ENCODE measurements at places on chromosomes 4 and X.

DNA sequence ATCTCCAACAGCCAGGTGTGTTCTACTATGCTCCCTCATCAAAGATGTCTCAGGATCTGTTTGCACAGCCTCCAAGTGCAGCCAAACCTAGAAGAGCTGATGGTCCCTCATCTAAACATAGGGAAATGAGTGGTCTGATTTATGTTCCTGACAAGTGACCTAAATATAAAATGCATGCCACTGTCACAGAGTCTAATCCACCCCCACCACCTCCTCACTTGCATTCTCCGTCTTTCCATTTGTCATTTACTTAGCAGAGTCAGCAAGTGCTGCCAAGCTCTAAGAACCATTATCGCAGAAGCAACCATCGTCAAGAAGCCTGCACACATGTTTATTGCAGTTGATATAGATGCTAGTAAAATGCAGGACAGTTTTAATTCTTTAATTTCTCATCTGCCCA is 33.1 kb upstream of the VCX3A start:
- no peak for DNase-seq

DNA sequence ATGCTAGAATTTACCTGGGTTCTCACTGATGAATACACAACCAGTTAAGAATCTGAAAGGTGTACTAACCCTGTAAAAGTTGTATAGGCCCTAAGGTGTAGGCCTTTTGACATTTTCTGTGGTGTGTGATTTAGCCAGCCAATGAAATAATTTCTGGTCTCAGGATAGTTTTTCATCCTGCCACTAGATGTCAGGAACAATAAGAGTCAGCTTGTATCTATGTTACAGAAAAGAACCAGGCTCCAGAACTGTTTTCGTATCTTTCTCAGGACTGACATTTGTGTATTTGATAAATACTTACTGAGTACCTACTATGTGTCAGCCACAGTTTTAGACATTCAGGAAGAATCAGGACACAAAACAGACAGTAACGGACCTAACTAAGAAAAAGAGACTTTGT is 673.6 kb upstream of the TENM3 start:
- DNase-seq = no peak

DNA sequence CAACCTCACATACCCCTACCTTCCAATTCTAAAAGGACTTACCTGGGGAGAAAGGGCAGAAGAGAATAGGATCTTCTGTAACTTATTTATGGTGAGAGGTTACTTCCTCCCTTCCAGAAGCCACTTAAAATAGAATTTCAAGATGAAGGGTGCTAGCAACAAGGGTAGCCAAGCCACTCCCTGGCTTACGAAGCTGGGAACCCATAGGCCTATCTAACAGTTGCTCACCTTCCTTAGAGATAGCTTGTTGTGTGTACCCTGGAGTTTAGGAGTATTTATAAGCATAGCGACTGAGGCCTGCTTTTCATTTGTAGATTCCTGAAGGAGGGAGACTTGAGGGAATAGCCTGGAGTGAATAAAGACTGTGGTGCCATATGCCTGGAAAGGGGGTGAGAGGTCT is 28.9 kb downstream of the XK start:
- DNase-seq = no peak

DNA sequence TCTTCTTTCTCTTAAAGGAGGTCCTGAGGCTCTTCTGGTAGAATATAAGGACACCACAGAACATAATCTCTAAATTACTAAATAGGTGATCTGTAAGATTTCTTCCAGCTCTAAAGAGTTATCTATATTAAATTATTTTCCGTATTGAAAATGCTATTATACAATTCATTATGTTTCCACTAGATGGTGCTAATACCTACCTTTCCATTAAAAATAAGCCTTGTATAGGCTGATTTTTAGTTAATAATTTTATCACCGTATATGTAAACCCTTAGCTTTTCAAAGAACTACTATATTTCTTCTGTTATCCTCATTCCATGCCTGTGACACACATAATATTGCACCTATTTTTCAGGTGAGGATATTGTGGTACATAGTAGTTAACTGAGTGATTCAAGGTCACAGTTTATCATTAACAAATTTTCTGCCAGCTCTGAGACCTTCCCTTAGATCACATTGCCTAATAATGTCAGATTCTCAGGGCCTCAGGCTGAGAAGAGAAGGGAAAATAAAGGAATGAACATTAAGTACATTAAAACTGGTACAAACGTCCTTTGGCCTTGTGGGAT is 138.8 kb downstream of the TEX11 start:
- DNase-seq = no peak

DNA sequence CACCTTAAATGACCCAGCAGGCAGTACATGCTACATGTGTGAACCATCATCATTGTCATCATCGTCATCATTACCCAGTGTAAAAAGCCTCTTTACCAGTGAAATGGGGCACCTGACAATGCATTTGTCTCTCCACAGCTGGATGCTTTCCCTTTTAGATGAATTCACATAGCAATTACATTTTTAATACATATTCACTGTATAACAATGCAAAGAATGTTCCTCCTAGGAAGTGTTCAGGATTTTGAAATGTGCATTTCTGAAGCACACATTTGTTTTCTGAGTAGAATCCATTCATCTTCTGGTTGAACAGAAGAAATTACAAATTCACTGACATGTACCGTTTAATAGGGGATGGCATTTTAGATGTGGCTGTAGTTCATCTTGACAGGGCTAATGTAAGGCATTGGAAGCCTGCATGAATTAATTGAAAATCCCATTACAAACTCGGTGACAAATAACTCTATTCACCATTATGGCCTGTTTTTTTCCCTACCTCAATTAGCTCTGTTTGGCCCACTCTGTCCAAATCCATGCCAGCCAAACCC is 111.1 kb downstream of the SH3RF1 start:
- no peak for DNase-seq

- DNase-seq = no peak
Observed at GRCh38 chr4:21451032-21451431, 497.5 kb downstream of the KCNIP4 start.

- DNase-seq = no peak
Observed at GRCh38 chrX:72495046-72495445, 77.6 kb downstream of the HDAC8 start.

DNA sequence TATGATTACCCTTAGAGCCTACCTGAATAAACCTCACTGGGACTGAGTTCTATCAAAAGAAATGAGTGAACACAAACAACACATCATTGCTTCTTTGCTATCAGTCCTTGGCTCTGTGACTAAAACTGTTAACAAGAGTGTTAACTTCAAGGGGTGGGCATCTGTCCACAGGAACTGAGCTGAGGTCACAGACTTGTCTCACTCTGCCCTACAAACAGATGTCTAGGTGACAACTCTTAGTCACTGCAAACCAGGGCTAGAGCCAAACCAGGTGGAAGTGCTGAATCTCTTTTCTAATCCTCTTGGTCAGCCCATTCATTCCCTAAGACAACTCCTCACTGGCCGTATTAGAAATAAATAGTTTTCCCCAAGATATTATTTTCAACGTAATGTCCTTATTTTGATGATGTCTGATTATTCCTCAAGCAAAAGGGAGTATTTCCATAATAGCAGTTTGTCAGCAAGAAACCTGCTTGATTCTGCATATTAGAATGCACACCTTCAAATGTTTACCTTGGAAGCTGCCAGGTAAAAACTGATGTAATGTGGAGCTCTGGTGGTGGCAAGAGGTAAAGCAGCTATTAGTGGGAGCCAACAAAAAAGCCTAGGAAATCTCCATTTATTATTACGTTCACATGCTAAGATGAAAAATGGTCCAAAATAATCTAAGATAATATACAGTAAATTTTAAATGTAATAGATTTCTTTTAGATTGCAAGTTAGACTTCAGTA is 4.0 kb downstream of the COL25A1 start:
- no peak for DNase-seq

- DNase-seq = no peak
Observed at GRCh38 chr4:97134456-97134855, 1008.8 kb downstream of the STPG2 start.

GRCh38 chr4:67684839-67685531 is 16.0 kb downstream of the UBA6 start:
- DNase-seq = no peak

GRCh38 chr4:173424899-173425805 is 26.2 kb upstream of the SCRG1 start:
- no peak for DNase-seq

GRCh38 chr4:26862381-26862915 is 1.8 kb downstream of the STIM2 start:
- no peak for DNase-seq

- DNase-seq = no peak
Observed at GRCh38 chrX:20567108-20567507, 300.4 kb upstream of the RPS6KA3 start.

GRCh38 chrX:131764216-131764615 is 220.3 kb downstream of the OR13H1 start:
- DNase-seq = no peak

DNA sequence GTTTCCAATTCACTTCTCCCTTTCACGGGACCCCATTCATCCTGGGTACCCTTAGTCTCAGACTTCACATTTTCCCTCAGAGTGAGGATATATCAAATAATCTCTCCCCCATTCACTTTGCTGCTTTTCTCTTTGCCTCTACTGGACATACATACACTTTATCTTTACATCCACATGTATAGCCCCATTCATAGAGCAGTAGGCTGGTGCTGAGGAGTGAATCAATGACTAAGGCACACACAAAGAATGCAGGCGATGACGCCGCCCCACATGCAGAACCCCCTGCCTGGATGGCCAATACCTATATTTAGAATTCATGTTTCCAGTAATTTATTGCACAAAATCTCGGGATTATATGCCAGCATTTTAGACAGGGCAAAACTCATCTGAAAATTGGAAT is 554.3 kb upstream of the TENM3 start:
- DNase-seq = no peak
